ENCODE measurements at places on chromosomes 3 and 15.

- no peak overlapping the region for H3K4me3 ChIP-seq
- DNase-seq = no peak
- peaks cover 4% of the 10 kb centered on the region for H3K27me3 ChIP-seq
- H3K36me3 ChIP-seq = no peaks in the 10 kb centered on the region
- H3K27ac ChIP-seq = no peak overlapping the region
Measured at GRCh38 chr3:108387063-108387462, 90.7 kb downstream of the HHLA2 start.

DNA sequence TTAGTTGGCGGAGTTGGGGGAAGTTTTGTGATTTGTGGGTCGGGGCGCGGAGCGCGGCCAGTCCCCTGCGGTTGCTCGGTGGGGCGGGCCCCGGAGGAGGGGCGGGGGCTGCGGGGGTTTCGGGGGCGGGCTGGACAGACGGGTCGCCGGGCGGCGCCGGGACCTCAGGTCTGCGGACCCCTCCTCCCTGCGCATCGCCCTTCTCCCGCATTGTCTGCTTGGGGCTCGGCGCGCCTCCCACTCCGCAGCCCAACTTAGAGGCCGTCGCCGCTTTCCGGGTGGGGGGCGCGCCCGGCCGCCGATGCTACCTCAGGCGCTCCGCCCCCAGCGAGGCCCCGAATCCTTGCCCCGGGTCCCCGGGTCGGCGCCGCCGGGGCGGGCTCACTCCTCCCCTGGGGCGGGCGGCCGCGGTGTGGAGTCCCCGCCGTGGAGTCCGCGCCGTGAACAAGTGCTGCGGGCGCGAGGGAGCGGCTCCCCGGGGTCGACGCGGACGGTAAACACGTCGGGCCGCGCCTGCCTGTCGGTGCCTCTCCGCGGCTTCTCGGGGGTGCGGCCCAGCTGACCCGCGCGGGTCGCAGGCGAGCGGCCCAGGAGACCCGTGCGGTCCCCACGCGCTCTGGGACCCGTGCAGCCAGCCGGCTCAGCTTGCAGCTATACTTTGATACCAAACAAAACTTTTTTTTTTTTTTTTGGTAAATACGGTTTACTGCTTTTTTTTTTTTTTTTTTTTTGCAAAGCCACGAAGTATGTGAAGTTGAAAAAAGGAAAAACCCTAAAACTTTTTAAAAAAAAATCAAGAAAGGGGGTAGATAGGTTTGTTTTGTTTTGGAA lies 624 bp downstream of the AKAP13 start:
- DNase-seq = no peak
- H3K36me3 ChIP-seq = no peaks in the 10 kb centered on the region

DNA sequence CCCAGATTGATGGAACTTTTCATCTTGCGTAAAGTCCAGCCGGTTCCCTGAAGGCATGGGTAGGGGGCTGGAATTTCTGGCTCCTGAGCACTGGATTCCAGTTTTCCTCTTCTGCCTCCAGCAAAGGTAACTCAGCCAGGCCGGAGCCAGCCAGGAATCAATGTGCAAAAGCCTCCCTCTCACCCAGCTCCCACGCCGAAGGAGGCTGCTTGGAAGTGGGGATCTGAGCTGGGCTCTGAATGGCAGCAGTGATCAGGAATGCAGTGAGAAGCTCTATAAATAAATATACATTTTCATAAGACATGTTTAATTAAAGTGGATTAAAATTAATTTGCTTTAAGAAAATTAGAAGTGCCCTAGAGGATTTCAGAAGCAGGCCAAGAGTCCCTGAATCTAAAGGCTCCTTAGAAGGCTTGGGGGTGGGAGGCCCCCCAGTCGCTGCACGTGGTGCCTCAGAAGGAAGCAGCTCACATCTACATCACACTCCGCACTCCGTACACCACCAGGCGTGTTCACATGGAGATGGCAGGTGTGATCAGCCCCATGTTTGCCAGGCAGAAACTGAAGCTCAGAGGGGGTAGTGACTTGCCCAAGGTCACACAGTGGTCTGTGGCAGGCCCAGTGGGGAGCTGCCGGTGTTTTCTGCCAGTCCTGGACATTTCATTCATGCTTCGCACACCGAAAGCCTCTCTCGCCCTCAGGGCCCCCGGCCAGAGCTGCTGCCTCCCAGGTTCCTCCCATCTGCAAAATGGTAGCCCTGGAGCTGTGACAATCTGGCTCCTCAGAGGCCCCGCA lies 148.6 kb upstream of the LINGO1 start:
- H3K27ac ChIP-seq = no peak overlapping the region
- no peaks in the 10 kb centered on the region for H3K36me3 ChIP-seq

- H3K27ac ChIP-seq = no peak overlapping the region
- DNase-seq = no peak
- H3K4me1 ChIP-seq = peaks cover 23% of the 10 kb centered on the region
- no peaks in the 10 kb centered on the region for H3K27me3 ChIP-seq
- no peak overlapping the region for H3K4me3 ChIP-seq
- no peaks in the 10 kb centered on the region for H3K36me3 ChIP-seq
Measured at GRCh38 chr3:112822064-112823055, 24.3 kb downstream of the CD200R1L start.

- no peak overlapping the region for H3K4me3 ChIP-seq
- DNase-seq = no peak
- peaks cover 40% of the 10 kb centered on the region for H3K4me1 ChIP-seq
- H3K27ac ChIP-seq = no peak overlapping the region
- H3K36me3 ChIP-seq = peaks cover 13% of the 10 kb centered on the region
- peaks cover 21% of the 10 kb centered on the region for H3K27me3 ChIP-seq
Measured at GRCh38 chr3:127889976-127890650, 24.9 kb upstream of the KBTBD12 start.

GRCh38 chr3:15521573-15521965 lies at the start of gene COLQ:
Gene COLQ (minus strand): TSS chr3:15521706. CDS start chr3:15521625, 81 bp downstream.
- no peak for DNase-seq
- peaks cover 6% of the 10 kb centered on the region for H3K4me1 ChIP-seq
- H3K27me3 ChIP-seq = peaks cover 11% of the 10 kb centered on the region
- no peaks in the 10 kb centered on the region for H3K36me3 ChIP-seq
- H3K27ac ChIP-seq = no peak within 1 kb of the TSS

DNA sequence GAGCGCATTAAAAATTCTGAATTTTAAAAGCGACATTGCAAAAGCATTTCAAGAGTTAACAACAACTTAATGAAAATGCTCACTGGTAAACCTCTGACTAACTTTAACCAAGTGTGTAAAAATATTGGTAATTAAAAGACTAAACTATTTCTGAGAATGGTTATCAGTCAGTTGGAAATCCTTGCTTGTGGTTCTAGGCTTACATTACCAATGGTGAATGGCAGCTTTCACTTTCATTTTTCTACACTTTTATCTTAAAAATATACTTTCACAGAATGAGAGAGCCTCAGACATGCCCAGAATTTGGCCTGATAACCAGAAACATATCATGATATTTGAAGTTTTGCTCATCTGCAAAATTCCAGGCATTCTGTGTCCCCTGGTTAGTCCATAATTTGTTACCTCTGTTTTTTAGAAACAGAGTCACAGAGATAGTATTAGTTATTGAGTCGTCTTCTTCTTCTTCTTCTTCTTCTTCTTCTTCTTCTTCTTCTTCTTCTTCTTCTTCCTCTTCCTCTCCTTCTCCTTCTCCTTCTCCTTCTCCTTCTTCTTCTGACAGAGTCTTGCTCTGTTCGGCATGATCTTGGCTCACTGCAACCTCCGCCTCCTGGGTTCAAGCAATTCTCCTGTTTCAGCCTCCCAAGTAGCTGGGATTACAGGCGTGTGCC lies 5.5 kb upstream of the RNF111 start:
- no peak overlapping the region for H3K27ac ChIP-seq
- H3K36me3 ChIP-seq = no peaks in the 10 kb centered on the region
- peak overlapping the region; percentile 67 for H3K4me3 ChIP-seq
- no peaks in the 10 kb centered on the region for H3K27me3 ChIP-seq
- H3K4me1 ChIP-seq = peaks cover 31% of the 10 kb centered on the region

DNA sequence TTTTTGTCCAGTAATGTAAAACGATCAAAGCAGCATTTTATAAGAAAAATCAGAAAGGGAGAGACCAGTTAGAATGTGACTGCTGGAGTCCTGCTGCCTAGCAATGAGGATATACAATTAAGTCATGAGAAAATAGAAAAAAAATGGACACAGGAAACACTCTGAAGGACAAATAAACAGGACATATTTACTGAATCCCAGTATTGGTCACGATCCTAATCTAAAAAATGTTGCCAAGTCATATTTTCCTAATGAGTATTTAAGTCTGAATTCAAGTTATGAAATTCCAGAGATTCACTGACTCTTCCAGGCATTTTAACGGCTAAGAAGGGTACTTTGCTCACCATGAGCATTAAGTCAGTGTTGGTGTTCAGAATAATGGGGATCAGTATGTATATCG lies 154.3 kb upstream of the CCDC54 start:
- H3K27ac ChIP-seq = peak overlapping the region; percentile 100
- peak; percentile 95 for DNase-seq
- peaks cover 93% of the 10 kb centered on the region for H3K4me1 ChIP-seq
- no peaks in the 10 kb centered on the region for H3K27me3 ChIP-seq

GRCh38 chr15:40930430-40931299 lies 1.5 kb downstream of the DLL4 start:
- no peak for DNase-seq
- H3K27me3 ChIP-seq = peaks cover 17% of the 10 kb centered on the region
- peak overlapping the region; percentile 85 for H3K4me3 ChIP-seq
- H3K36me3 ChIP-seq = no peaks in the 10 kb centered on the region
- no peak overlapping the region for H3K27ac ChIP-seq

DNA sequence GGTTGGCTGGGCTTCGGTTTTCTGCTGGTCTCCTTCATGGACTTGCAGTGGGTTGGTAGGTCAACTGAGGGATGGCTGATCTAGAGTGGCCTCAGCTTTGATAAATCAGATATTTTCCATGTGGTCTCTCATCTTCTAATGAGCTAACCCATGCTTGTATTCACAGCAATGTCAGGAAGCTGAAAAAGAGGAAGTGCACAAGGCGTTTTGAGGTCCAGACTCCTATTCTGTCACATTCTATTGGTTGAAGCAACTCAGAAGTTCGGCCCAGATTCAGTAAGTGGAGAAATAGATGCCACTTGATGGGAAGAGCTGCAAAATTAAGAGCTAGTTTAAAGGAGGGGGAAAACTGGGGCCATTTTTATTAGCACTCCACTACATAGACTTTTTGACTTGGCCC lies 361.2 kb downstream of the DIPK2A start:
- H3K27ac ChIP-seq = no peak overlapping the region
- H3K27me3 ChIP-seq = no peaks in the 10 kb centered on the region
- no peaks in the 10 kb centered on the region for H3K36me3 ChIP-seq
- H3K4me1 ChIP-seq = no peaks in the 10 kb centered on the region
- H3K4me3 ChIP-seq = no peak overlapping the region

- H3K4me3 ChIP-seq = no peak overlapping the region
- H3K27ac ChIP-seq = no peak overlapping the region
- no peaks in the 10 kb centered on the region for H3K27me3 ChIP-seq
- H3K36me3 ChIP-seq = peaks cover 5% of the 10 kb centered on the region
Measured at GRCh38 chr3:85148036-85148435, 189.2 kb downstream of the CADM2 start.

- no peak overlapping the region for H3K27ac ChIP-seq
- no peak overlapping the region for H3K4me3 ChIP-seq
- DNase-seq = no peak
Measured at GRCh38 chr3:177351757-177352158, 154.5 kb upstream of the TBL1XR1 start.

DNA sequence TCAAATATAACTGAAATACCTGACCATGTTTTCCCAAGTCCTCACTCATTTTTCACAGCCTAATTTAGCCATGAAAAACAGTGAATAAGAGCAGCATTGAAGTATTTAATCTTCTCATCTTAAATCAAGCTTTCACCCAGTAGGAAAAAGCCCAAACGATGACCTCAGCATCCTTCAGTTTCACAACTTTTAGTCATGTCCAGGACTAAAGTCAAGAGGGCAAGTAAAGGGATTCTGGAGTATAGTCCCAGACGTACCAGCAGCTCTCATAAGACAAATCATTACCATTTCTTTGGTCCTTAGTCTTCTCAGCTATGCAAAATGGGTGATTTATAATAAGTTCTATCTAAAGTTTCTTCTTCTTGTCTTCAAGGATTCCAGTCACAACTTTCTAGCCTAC lies 237.3 kb downstream of the IL5RA start:
- DNase-seq = no peak
- no peaks in the 10 kb centered on the region for H3K27me3 ChIP-seq
- no peak overlapping the region for H3K27ac ChIP-seq
- no peak overlapping the region for H3K4me3 ChIP-seq

DNA sequence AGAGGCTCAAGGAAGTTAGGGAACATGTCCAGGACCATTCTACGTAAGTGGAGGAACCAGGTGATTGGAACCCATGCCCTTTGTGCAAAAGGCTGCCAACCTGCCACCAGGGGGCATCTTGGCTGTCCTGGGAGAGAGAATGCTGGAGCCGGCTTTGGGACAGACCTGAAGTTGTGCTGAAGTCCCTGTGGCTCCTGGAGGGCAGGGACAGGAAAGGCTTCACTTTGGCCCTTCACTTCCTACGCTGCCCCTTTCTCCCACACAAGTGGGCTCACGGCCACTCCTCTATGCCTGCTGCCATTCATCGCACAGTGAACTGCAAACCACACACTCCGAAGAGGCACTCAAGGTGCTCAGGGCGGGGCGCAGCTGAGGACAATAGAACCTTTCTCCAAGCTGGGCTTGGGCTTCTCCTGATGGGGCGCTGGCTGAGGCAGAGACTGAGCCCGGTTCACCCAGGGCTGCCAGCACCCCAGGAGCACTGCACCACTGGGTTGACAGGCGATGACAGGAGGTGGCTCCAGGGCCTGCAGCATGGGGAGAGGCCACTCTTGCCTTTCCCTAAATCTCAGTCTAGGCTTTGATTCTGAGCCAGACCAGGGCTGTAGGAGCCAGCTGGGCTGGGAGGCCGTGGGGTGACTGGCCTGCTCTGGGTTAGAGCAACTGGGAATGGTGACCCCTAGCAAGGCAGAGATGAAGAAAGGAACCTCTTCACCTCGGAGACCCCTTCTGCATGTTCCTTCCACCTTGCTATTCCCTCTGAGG lies 8.4 kb downstream of the SHF start:
- no peak overlapping the region for H3K27ac ChIP-seq
- DNase-seq = no peak
- no peaks in the 10 kb centered on the region for H3K36me3 ChIP-seq
- no peak overlapping the region for H3K4me3 ChIP-seq
- no peaks in the 10 kb centered on the region for H3K4me1 ChIP-seq

- H3K4me3 ChIP-seq = no peak overlapping the region
- H3K36me3 ChIP-seq = no peaks in the 10 kb centered on the region
- peaks cover 14% of the 10 kb centered on the region for H3K4me1 ChIP-seq
- DNase-seq = peak; percentile 82
Measured at GRCh38 chr3:142850395-142851023, 38.4 kb downstream of the PCOLCE2 start.

DNA sequence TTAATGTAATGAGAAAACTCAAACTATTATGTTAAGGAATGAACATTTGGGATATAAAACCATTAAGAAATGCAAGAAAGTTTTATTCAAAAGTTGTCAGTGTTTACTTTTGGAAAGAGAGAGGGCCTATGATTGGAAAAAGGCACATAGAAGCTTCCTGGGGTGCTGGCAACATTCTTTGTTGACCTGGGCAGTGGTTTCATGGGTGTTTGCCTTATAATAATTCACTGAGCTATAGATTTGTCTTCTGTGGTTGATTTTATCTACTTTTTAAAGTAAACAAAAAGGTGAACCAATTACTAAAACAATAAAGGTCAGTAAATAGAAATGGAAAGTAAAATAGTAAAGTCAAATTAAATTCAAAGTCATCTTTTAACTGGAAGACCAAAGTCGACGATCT lies 308.8 kb downstream of the NEK10 start:
- H3K4me1 ChIP-seq = no peaks in the 10 kb centered on the region
- no peak overlapping the region for H3K27ac ChIP-seq
- no peak overlapping the region for H3K4me3 ChIP-seq
- no peak for DNase-seq
- H3K27me3 ChIP-seq = no peaks in the 10 kb centered on the region

All from HFFc6 (cell line).